ENCODE measurements at places on chromosomes 4 and X.

- DNase-seq: no peak
Observed at GRCh38 chr4:31007858-31008257, 287.7 kb downstream of the PCDH7 start.

DNA sequence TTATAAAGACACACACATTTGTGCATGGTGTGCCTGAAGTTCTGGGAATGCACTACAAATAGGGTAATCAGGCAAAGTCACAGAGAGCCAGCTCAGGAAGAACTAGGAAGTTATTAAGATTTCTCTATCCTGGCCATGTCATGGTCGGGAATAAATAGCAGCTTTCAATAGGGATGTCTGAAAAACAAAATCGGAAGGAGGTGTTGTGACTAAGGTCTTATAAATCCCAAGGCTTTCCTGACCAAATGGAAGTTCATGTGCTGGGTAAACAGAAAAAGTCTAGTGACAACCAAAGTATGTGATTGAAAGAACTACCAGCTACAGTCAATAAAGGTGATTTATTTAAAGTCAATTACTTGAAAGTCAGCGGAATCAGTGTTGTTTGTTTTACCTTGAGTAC, 262.5 kb upstream of the HS3ST1 start:
- DNase-seq: no peak

GRCh38 chr4:137125011-137125410, 407.3 kb downstream of the PCDH18 start:
- no peak for DNase-seq

DNA sequence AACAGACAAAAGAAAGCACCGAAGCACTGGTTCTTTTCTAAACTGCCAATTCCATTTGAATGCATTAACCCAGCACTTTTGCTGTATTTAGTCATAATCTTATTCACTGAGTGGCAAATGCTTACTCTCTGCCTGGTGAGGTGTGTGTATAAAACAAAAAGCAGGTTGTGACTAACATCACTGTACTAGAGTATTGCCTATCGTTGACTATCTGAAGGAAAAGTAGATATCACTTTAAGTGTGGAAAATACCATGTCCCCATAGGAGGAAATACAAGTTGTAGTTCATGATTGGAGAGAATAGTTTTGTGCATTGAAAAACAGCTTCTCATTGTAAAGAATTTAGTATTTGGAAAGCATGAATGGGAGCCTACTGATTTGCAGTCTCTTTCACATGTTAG, 2.7 kb downstream of the PDLIM5 start:
- DNase-seq: no peak

DNA sequence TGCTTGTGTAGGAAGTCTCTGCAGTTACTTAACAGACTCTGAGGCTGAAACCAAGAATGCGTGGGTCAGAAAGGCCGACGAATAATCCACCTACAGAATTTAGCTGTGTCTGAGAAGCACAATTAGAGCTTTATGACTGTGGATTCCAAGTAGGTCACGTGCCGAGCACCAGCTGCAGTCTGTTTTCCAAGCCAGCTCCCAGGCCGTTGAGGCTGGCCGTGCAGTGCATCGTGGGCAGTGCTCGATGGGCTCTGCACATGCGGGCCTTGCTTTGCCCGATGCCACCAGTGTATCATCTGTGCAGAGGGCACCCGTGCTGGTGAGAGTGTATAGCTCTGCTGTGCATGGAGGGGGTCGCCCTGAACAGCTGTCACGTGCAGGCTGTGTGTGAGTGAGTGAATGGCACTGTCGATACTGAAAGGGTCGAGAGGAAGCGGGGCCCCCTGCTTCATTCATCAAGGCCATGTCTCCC, 67.5 kb upstream of the CLDN34 start:
- DNase-seq: no peak

DNA sequence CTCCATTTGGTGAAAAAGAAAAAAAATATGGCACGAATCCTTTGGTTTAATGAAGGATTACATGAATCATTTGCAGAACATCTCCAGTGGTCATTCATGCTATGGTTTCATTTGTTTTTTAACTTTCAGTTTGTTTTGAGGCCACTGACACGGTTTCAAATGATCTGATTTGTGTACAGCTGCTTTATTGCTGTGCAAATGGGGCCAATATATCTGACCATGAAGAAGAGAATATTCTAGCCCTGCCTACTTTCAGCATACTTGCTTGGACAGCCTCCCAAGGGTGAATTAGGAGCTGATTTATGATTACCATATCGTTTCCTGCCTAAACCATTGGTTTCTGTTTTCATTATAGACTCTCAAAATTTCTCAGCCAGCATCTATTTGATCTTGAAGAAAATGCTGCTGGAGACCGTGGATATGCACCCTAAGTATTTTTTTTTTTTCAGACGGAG, 30.7 kb downstream of the SPARCL1 start:
- no peak for DNase-seq

DNA sequence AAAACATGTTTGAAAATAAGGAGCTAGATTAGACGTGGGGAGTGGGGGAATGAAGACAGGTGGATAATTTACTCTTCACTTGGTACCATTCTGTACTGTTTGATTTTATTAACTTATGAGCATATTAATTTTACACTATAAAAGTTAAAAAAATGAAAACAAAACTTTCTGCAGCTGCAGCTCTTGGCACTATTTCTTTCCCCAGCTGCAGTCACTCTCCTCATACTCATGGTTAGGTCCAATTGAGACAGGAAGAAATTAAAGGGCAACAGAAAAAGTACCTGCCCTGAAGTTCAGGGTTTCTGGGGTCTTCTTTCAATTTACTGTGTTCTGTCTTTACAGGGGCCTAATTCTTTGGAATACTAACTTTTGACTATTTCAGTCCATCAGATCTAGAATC, 15.4 kb downstream of the MAD2L1 start:
- no peak for DNase-seq

DNA sequence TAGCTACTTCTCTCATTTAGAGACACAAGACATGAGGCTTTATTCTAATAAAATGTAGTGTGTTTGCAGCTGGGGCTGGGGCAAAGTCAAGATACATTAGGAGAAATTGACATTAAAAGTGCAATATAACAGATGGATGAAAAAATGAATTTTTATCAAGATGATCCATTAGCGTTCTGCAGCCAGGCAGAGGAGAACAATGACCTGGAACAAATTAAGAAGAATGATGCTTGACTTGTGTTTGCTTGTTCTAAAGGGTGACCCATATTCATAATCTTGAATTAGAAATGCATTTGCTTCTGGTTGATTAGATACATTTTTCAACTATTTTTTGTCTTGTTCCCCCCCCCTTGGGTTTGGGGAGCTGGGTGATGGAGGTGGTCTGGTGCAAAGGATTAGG, 439.5 kb upstream of the BOD1L1 start:
- DNase-seq: no peak

Data from cerebellar nuclear complex (tissue), 1 donor.